GM12878 (cell line): ENCODE measurements at places on chromosomes 1 and 21. TPM values are rescaled to one million over a fixed set of nuclear protein-coding genes. Genes with fewer than 3 reads are reported as not detected.

GRCh38 chr1:86416343-86416742 is 7.6 kb upstream of the CLCA2 start:
- no peaks in the 10 kb centered on the region for H3K4me1 ChIP-seq
- H3K36me3 ChIP-seq = no peaks in the 10 kb centered on the region
- H3K27me3 ChIP-seq = no peaks in the 10 kb centered on the region
- H3K4me3 ChIP-seq = no peak overlapping the region
- no peak overlapping the region for H3K27ac ChIP-seq

- no peak overlapping the region for H3K27ac ChIP-seq
- no peak overlapping the region for H3K4me3 ChIP-seq
- no peaks in the 10 kb centered on the region for H3K36me3 ChIP-seq
- no peak for DNase-seq
- no peaks in the 10 kb centered on the region for H3K27me3 ChIP-seq
These were observed 123.7 kb downstream of the SMYD2 start for GRCh38 chr1:214404571-214405213.

DNA sequence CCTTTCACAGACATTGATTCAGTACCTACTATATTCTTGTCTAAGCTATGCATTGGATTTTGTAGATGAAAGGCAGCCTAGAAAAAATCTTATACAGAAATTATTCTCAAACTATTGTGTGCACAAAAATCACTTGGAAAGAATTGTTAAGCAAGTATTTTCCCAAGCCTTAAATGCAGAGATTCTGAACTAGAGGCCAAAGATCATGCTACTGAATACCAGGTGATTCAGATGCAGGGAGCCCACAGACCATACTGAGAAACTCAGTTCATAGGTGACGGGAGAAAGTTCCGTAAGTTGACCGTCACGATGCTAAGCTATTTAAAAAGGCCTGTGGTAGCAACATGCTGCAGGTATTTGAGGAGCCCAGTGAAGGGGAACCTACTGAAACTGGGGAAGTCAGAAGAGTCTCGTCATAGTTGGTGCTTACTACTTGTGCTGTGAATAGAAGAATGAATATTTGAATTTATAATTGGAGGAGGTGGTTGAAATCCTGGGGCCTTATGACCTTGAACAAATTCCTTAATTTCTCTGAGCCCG is 150.8 kb downstream of the NFIA start:
- H3K4me3 ChIP-seq = no peak overlapping the region
- no peaks in the 10 kb centered on the region for H3K4me1 ChIP-seq
- H3K36me3 ChIP-seq = no peaks in the 10 kb centered on the region
- H3K27ac ChIP-seq = no peak overlapping the region
- DNase-seq = no peak

DNA sequence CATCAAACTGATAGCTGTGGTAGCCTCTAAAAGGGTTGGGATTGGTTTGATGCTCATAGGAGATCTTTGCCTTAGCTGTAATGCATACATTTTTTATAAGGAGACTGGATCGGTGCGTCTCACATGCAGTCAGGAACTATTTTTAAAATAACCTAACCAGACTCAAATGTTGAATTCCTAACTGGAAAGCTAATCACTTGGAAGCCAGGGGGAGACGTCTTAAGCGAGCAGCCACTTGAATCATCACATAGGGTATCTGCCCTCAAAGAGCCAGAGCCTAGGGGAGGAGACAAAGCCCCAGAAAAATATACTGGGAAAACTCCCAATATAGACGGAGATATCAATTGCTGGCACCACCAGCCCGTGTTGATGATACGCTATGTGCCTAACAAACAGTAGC is 61.7 kb upstream of the PUM1 start:
- no peak overlapping the region for H3K27ac ChIP-seq
- no peaks in the 10 kb centered on the region for H3K4me1 ChIP-seq
- H3K27me3 ChIP-seq = no peaks in the 10 kb centered on the region
- no peaks in the 10 kb centered on the region for H3K36me3 ChIP-seq
- no peak for DNase-seq

DNA sequence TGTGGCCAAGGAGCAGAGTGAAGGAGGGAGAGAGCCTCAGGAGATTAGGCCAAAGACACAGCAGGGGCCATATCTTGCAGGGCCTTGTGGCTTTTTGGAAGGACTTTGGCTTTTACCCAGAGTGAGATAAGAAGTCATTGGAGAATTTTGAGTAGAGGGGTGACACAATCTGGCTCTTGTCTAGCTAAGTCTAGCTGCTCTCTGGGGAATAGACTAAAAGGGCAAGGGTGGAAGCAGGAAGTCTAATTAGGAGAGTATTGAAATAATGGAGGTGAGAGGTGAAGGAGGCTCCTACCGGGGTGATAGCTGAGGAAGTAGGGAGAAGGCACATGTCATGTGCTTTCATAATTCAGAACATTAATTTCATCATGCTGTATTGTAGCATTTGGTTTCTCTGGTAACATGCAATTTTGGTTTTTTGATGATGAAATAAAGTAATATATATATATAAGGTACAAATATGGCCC is 34.3 kb upstream of the KCNA3 start:
- no peaks in the 10 kb centered on the region for H3K36me3 ChIP-seq
- H3K4me3 ChIP-seq = no peak overlapping the region
- no peak overlapping the region for H3K27ac ChIP-seq
- no peaks in the 10 kb centered on the region; the same call in 1 of the 2 replicates for H3K27me3 ChIP-seq
- H3K4me1 ChIP-seq = no peaks in the 10 kb centered on the region

Gene AADACL4
- not detected in 2 replicates for total RNA-seq

Gene PIGR
- total RNA-seq = 4.7 and 5.0 TPM in 2 replicates

DNA sequence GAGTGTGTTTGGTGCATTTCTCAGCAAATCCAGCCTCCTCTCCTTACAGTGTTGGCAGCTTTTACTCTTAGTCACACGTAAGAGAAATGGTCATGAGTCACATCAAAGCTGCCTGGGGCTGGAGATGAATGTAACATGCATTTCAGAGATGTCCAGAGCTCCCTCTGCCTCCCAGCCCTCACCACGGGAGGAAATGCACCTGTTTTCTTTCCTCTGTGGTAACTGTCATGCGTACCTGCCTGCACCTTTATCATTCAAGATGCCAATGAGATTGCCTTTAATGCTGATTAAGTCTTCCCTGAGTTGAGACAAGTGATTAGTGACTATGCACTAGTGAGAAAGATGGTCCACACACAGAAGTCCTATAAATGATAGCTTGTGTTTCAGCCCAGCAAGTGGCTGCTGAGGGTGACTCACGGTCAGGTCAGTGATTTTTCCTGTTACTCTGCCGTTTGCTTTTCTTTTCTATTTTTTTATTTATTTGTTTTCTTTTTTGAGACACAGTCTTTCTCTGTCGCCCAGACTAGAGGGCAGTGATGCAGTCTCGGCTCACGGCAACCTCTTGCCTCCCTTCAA is 277.3 kb upstream of the FMN2 start:
- H3K27ac ChIP-seq = no peak overlapping the region
- no peaks in the 10 kb centered on the region for H3K36me3 ChIP-seq
- no peak overlapping the region for H3K4me3 ChIP-seq
- H3K27me3 ChIP-seq = no peaks in the 10 kb centered on the region
- H3K4me1 ChIP-seq = no peaks in the 10 kb centered on the region
- no peak for DNase-seq

DNA sequence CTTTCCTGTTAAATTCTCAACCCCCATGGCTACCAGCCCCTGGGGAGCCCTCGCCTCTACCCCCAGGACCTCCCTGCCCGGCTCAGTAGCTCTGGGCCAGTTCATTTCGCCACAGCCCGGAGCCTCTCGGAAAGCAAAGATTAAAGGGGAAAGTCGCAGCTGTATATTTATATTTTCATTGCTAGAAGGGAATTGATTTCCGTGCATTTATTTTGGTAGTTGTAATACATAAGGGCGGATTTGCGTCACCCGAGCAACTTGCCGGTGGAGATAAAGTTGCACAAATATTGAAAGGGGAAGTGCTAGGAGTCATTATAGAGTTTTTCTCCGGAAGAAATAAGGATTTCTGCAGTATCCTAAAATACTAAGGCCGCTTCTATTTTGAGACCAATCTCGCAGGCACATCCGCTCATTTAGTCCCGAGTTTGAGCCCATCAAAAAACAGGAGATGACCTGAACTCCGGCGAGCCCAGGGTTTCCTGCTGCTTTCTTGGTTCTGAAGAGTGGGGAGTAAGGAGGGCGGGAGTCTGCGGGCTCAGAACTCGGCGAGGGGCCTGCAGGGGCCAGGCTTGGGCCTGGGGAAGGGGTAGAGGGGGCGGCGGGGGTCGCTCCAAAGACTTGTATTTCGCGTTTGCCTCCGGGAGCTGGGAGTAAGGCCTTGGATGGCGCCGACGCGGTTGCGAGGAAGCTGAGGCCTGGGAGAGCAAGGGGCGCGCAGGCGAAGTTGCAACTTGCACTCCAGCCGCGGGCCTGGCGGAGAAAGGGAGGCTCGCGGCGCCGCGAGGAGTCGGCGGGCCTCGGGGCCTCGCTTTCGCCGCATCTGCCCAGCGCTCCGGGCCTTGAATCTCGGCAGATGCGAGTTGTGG is 2.5 kb upstream of the HLX start:
- no peak for DNase-seq
- H3K36me3 ChIP-seq = no peaks in the 10 kb centered on the region
- peaks cover 15% of the 10 kb centered on the region for H3K4me1 ChIP-seq
- H3K27ac ChIP-seq = no peak overlapping the region
- no peak overlapping the region; the same call in 1 of the 2 replicates for H3K4me3 ChIP-seq

- H3K27me3 ChIP-seq = no peaks in the 10 kb centered on the region
- H3K27ac ChIP-seq = no peak overlapping the region
- no peaks in the 10 kb centered on the region for H3K4me1 ChIP-seq
These were observed 94.5 kb upstream of the LPGAT1 start for GRCh38 chr1:211925016-211925415.

DNA sequence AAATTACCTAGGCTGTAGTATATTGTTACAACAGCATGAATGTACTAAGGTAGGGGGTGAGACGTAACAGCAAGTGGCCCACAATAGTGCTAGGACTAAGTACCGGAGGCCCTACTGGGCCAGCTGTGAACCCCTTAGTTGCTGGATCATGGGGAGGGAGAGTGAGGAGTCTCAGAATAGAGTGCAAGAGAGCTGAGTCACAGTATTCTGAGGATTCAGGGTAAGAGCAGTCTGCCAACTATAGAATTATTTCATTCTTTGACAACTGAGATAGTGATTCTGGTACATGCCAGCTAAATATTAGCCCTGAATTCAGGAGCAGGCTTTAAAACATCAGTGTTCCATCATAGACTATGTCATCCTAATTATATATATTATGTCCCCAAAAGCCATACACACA is 218.7 kb downstream of the TM2D1 start:
- H3K4me1 ChIP-seq = no peaks in the 10 kb centered on the region
- H3K36me3 ChIP-seq = no peaks in the 10 kb centered on the region
- no peaks in the 10 kb centered on the region for H3K27me3 ChIP-seq

DNA sequence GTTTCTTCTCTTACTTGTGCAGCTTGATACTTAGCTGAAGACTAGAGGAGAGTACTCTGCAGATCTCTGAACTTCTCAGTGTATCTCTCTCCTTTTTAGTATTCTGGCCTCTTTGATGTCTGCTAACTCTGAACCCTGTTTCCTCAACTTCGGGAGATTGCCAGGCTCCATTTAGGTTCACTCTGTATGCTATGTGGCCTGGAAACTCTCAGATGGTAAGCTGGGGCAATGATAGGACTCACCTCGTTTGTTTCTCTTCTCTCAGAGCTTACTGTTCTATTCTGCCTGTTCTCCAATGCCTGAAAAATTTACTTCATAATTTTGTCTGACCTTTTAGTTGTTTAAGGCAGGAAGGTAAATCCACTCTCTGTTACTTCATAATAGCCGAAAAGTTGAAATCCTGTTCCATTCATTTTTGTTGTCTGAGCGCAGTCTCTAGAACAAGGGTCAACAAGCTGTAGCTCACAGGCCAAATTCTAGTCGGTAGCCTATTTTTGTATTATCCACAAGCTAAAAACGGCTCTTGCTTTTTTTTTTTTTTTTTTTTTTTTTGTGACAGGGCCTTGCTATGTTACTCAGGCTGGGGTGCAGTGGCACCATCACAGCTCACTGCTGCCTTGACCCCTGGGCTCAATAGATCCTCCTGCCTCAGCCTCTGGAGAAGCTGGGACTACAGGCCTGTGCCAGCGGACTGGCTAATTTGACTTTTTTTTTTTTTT is 33.3 kb downstream of the ZMYM4 start:
- H3K4me1 ChIP-seq = peaks cover 18% of the 10 kb centered on the region
- H3K4me3 ChIP-seq = no peak overlapping the region
- no peaks in the 10 kb centered on the region for H3K27me3 ChIP-seq
- H3K27ac ChIP-seq = no peak overlapping the region
- H3K36me3 ChIP-seq = no peaks in the 10 kb centered on the region

DNA sequence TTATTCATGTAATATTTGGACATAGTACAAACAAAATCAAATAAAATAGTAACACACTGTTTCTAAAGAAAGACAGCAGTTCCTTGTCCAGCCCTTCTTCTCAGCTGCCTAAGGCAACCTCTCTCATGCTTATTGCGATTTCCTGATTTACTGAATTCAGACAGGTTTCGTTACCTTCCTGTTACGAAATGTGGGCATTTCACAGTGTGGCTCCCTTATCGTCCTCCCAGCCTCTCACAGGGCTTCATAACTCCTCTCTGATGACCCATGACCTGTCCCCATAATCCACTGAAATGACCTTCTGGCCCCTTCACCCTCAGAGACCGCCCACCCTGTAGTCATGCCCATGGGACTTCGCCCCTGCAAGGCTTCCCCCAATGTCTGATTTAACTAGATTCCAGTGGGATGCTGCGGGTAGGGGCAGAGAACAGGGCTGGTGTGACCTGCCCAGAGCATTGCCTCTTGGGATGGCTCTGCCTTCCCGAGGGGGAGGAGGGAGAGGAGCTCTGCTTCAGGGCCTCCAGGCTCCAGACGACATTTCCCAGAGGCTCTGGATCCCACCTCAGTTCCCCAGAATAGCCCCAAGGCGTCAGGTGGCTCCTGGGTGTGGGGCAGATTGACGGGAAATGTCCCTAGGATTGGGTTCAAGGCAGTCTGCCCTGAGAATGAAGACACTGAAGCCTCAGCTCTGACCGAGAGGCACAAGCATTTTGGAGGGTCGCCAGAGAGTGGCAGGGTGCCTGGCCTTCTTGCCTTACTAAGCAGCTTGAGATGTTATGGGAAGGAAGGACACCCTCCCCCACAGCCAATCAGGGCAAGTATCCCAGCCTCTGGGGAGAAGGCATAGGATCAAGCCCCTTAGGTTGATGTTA is 20.6 kb downstream of the PADI2 start:
- no peak for DNase-seq
- no peak overlapping the region for H3K27ac ChIP-seq
- no peak overlapping the region for H3K4me3 ChIP-seq
- no peaks in the 10 kb centered on the region for H3K4me1 ChIP-seq
- H3K27me3 ChIP-seq = no peaks in the 10 kb centered on the region

Gene SFT2D2
- total RNA-seq = 49.0 and 52.1 TPM in 2 replicates

GRCh38 chr1:12251442-12251841 is 21.6 kb downstream of the VPS13D start:
- H3K4me1 ChIP-seq = no peaks in the 10 kb centered on the region
- no peak overlapping the region for H3K4me3 ChIP-seq
- no peak for DNase-seq
- H3K27ac ChIP-seq = no peak overlapping the region
- peaks cover 14% of the 10 kb centered on the region for H3K36me3 ChIP-seq

- peaks cover 4% of the 10 kb centered on the region for H3K27me3 ChIP-seq
- H3K4me3 ChIP-seq = no peak overlapping the region
- peak; percentile 13 for DNase-seq
- H3K27ac ChIP-seq = no peak overlapping the region
- no peaks in the 10 kb centered on the region for H3K36me3 ChIP-seq
- H3K4me1 ChIP-seq = peaks cover 9% of the 10 kb centered on the region
These were observed 1.1 kb upstream of the TTC39A start for GRCh38 chr1:51331206-51332100.
